ENCODE measurements at places on chromosomes 16 and 17. TPM values are rescaled to one million over a fixed set of nuclear protein-coding genes. Genes with fewer than 3 reads are reported as not detected.
A peak's percentile ranks its signal among the peaks of the same experiment; 100 is the strongest.

GRCh38 chr17:8225813-8226535 lies 15.6 kb upstream of the AURKB start:
- DNase-seq, result peak; percentile 78

GRCh38 chr17:13134076-13134475 lies 116.2 kb upstream of the ELAC2 start:
- no peak for DNase-seq

GRCh38 chr17:77437747-77438146 lies 297.0 kb downstream of the SEC14L1 start:
- no peak for DNase-seq

DNA sequence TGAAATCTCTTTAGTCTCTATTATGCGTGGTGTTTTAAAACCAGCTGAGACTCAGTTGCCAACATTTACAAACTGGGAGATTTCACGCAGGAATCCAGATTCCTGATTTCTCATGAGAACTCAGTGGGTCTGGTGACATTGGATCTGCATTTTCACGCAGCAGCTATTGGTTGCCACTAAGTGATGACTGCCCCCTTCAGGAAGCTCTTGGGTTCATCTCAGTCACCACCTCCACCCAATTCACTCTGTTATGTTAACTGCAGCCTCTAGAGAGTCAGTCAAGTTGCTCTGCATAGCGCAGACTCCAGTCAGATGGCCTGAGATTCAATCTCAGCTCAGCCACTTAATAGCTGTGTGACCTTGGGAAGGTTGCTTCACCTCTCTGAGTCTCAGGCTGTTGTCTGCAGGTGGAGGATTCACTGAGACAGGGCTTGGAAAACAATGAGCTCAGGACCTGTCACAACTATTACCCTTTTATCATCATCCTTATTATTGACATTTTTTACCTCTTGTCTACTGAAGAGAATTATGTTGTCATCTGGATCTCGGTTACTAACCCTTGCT lies 6.4 kb downstream of the SHISA9 start:
- no peak for DNase-seq

GRCh38 chr17:20071824-20072691 lies 62.9 kb downstream of the SPECC1 start:
- no peak for DNase-seq

DNA sequence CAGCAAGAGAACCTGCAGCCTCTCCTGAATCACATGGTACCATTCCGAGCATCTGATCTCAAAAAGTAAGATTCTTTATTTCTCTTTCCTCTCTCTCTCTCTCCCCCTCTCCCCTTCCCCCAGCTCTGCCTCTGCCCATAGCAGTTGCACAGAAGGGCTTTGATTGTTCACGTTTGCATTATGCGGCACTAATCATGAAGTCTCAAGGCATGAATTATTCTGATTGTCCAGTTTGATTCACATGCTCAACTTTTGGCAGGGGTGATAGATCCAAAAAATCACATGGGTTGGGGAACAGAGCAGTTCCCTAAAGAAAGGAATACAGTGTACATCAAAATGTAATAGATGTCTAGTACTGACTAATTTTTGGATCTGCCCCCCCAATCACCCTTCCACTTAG lies 380.0 kb upstream of the SOX9 start:
- no peak for DNase-seq

GRCh38 chr16:87212026-87212425 lies 105.2 kb downstream of the C16orf95 start:
- DNase-seq, result no peak

- DNase-seq, result peak; percentile 75
Measured at GRCh38 chr16:53546988-53547391, 44.0 kb upstream of the AKTIP start.

GRCh38 chr16:56414366-56414765 lies 11.0 kb downstream of the AMFR start:
- no peak for DNase-seq

Gene IKZF3
- not detected for total RNA-seq

Gene CBX2
- total RNA-seq, result 0.88 TPM
